ENCODE measurements at places on chromosomes 3 and 15. TPM values are rescaled to one million over a fixed set of nuclear protein-coding genes. Genes with fewer than 3 reads are reported as not detected.

- DNase-seq: no peak
Observed at GRCh38 chr3:119352863-119353527, 58.8 kb downstream of the ARHGAP31 start.

- no peak for DNase-seq
Observed at GRCh38 chr15:48720646-48721045, 75.1 kb upstream of the FBN1 start.

DNA sequence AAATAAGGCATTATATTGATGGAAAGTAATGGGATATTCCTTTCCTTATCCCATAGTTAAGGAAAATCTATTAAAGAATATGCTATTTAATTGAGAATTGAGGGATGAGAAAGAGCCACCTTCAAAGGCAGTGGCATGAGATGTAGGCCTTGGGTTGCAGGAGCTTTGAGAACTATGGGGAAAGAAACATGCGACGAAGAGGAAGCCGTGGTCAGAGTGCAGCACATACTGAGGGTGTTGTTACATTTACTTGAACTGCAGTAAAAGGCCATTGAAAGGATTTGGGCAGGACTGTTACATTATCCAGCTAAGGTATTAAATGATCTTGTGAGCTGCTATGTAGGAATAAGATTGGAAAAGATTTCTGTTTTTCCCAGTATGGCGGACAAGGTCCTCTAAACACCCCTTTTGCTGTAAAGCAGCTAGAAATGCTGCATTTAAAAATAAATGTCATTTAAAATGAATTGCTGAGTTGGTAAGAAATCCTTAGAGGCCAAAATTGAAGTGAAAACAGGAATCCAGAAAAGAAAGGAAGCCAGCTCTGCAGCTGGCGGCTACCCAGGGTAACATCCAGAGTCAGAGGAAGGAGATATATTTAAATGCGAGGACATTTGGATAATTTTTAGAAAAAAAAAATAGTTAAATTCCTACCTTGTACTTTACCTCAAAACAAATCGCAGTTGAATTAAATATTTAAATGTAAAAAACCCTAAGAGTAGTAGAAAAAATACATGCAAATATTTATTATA, 61.7 kb downstream of the IL1RAP start:
- DNase-seq: no peak

GRCh38 chr3:102514241-102514640, 79.4 kb downstream of the ZPLD1 start:
- no peak for DNase-seq

GRCh38 chr15:29736744-29737020, 85.6 kb downstream of the TJP1 start:
- DNase-seq: no peak

DNA sequence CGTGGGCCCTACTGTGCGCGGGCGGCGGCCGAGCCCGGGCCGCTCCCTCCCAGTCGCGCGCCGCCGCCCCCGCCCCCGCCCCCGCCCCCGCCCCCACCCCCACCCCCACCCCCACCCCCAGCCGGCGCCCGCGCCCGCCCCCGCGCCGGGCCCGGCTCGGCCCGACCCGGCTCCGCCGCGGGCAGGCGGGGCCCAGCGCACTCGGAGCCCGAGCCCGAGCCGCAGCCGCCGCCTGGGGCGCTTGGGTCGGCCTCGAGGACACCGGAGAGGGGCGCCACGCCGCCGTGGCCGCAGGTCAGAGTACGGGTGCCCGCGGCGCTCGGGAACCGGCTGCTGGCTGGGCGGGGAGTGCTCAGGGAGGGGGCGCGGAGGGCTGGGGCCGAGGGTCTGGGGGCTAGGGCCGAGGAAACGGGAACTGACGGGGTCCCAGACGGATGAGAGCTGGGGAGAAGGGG, 1.1 kb upstream of the PPARG start:
- peak; percentile 19 for DNase-seq

- DNase-seq: peak; percentile 46
Observed at GRCh38 chr15:82663186-82663600, 16.0 kb upstream of the CPEB1 start.

DNA sequence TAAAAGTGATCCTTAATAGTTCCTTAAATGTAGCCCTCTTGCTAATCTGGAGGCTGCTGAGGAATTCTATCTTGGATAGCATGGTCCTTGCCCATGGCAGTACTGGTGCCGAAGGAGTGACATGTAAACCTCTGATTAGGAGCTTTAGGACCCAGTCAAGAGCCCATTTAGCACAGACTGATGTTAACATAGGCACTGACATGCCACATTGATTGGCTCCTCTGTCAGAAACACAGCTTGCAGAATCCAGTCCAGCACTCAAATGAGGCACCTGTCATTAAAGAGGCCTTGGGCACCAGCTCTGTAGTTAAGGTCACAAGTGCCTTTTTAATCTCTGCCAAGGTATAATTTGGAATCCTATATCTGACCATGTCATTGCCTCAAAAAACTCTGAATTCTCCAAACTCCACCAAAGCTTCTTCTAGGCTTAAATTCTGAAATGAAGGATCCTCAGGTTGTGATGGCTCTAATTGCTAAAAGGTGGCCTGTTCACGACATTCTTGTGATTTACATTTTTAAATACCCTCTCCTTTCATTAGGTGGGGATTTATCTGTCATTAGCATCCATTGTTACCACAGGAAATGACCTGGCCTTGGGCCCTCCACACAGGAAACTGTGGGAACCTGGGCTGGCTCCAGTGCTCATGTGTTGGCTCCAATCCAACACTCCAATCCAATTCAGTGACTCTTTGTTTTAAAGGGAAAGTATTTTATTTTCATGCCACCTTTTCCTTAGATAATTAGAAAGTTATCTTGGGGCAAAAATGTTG, 57.3 kb upstream of the RNF7 start:
- no peak for DNase-seq

Gene XYLB
- total RNA-seq: 6.0 TPM

Gene CCDC191
- 0.99 TPM for total RNA-seq

Gene TRPM1
- total RNA-seq: not detected

Gene GOLIM4
- total RNA-seq: 6.1 TPM
